ENCODE measurements at places on chromosomes 16 and 17.

DNA sequence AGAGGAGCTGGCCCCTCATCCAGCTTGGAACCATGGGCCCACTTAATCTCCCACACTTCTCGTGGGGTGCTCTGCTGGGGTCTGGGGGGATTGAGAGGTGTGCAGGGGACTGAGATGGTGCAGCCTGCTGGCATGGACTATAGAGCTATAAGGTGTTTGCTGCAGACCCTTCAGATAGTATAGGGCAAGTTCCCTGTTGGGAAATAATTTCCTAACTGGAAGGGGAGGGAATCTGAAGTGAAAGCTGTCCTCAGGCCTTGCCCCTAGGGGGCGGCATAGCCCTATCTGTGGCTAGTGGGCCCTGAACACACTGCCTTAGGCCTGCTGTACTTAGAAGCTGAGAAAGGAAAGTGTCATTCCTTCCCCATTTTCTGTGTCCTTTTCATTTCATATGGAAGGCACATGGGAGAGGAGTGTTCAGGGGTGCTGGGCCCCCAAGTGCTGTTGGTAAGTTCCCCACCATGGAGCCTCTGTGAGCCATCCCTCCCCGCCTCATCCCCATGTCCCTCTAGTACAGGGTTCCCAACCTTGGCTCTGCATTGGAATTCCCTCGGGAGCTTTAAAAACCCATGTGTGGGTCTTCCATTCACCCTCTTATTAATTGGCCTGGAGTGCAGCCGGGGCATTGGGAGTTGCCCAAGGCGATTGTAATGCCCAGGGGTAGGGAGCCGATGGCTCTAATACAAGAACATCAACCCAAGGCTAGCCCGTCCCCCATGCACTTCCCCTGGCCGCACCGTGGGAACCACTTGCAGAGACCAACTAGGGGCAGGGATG lies 19.7 kb downstream of the GOSR2 start:
- DNase-seq, result peak; percentile 76

DNA sequence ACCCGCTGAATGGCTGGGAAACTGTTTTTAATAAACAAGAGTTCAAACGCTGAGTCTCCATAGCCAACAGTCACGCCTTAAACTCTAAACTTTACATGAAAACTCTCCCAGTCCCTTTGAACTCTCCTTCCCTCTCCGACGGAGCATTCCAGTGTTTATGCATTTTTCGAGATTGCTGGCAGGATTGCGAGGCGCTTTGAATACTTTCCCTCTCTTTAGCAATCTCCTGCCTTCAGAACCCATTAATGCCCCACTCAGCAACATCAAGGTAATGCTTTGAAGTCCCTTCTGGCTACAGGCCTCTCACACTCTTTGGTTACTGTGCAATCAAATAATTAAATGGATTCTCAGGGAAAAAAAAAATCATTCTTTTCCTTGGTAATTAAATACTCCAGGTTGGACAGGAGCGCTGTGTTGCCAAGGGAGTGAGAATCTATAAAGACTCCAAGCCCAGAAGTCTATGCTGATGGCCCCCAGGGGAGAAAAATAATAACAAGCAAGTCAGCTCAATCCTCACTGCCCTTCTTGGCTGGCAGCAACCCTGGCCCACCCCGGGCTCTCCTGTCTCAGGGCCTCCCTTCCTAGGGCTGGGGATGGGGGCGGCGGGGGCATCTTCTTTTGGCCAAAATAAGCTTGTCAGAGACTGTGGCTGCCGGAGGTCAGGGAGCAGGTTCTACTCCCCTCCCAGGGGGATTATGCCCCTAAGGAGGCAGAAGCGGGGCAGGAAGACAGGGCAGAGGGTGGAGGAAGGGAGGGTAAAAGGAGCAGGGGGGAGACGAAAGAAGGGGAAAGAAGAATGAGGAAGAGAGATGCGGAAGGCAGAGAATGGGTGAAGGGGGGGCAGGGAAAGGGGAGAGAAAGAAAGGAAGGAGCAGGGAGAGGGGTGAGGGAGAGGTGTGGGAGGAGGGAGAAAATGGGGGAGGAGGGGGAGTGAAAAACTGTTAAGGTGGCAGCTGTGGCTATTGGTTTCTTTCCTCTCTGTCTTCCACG lies 45.2 kb downstream of the AXIN2 start:
- DNase-seq, result no peak

- DNase-seq, result no peak
Observed at GRCh38 chr17:38512473-38513058, 84.3 kb downstream of the ARHGAP23 start.

GRCh38 chr17:17978481-17979424 lies 6.1 kb downstream of the DRC3 start:
- DNase-seq, result no peak

DNA sequence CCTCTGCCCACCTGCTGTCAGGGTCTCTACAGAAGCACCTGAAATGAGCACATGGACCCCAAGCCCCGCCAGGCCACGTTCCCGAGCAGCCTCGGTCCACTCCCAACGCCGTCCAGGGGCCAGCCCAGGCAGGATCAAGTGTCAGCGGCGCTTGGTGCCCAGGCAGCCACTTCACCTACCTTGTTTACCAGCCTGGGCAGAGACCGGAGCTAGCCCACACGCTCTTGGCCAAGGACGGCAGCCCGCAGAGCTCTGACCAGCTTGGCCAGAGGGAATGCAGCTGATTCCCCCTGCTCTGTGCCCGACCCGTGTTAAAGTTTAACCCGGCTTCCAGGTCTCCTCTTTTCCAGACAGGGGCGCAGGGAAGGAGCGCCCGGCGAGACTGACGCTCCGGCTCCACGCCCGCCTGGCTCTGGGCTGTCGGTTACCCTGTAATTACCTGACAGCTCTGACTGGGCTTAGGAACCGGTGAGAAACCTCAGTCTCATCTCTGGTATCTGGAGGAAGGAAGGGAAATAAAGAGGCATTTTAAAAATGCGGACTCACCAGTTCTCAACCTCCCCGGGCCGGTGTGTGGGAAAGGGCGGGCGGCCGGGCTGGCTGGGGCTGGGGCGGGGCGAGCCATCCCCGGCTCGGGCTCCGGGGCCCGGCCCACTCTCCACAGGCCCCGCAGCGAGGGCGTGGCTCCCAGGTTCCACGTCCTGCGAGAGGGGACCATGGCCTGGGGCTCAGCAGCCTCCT lies 4.6 kb downstream of the KIFC3 start:
- DNase-seq, result no peak

GRCh38 chr16:80804526-80805383 lies at the start of gene CDYL2:
Gene CDYL2, minus strand, starts transcription at chr16:80804598. Its CDS starts 425 bp downstream, at chr16:80804173.
- peak; percentile 46 for DNase-seq

DNA sequence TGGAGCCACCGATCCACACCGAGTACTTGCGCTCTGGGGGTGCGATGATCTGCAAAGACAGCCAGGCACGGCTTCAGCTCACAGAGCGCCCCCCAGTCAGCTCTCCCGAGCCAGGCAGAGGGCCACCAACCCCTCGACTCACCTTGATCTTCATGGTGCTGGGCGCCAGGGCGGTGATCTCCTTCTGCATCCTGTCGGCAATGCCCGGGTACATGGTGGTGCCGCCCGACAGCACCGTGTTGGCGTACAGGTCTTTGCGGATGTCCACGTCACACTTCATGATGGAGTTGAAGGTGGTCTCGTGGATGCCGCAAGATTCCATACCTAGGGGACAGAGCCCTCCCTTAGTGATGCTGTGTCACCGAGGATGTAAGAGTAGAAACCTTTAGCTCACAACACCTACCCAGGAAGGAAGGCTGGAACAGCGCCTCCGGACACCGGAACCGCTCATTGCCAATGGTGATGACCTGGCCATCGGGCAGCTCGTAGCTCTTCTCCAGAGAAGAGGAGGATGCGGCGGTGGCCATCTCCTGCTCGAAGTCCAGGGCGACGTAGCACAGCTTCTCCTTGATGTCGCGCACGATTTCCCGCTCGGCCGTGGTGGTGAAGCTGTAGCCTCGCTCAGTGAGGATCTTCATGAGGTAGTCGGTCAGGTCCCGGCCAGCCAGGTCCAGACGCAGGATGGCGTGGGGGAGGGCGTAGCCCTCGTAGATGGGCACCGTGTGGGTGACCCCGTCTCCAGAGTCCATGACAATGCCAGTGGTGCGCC lies 1.6 kb downstream of the ACTG1 start:
- DNase-seq, result no peak

DNA sequence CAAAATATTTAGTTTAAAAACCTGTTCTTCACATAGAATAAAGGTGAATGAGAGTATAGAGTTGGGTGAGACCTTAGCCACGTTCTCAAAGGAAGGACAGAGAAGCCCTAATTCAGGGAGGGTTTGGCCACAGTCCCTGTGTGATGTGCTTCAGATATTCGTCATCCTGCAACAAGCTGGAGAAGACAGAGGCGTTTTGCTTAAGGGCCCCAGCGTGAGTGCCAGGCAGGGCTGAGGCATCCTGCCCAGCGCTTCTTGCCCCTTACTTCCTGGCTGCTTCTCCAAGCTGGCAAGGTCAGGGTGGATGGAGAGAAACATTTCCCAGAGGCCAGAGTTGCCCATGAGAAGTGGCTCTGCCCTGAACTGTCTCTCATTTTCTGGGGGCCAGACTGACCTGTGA lies 46.9 kb downstream of the AXIN2 start:
- peak; percentile 81 for DNase-seq

- DNase-seq, result no peak
Observed at GRCh38 chr17:51709694-51710633, 448.6 kb downstream of the CA10 start.

- DNase-seq, result no peak
Observed at GRCh38 chr17:69187294-69187693, 41.3 kb downstream of the ABCA10 start.

GRCh38 chr17:30021708-30022317 lies 80.4 kb downstream of the EFCAB5 start:
- DNase-seq, result peak; percentile 47

DNA sequence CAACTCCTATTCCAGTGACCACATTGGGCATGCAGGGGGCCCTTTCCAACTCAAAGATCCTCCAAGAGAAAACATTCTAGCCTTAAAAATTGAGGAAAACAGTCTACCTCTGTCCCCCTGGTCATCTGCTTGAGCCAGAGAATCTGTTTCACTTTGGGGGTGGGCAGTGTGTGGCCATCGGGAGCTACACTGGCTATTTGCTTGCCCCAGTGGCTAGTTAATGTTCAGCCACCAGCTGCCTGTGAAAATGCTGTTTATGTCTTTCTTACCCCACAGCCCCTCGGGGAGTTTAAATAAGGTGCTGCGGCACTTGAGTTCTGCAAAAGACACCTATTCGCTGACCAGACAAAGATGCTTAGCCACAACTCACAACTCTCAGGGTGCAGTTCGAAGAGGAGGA lies 43.4 kb downstream of the GNAO1 start:
- no peak for DNase-seq

GRCh38 chr17:68314916-68315535 lies 23.7 kb downstream of the ARSG start:
- no peak for DNase-seq

DNA sequence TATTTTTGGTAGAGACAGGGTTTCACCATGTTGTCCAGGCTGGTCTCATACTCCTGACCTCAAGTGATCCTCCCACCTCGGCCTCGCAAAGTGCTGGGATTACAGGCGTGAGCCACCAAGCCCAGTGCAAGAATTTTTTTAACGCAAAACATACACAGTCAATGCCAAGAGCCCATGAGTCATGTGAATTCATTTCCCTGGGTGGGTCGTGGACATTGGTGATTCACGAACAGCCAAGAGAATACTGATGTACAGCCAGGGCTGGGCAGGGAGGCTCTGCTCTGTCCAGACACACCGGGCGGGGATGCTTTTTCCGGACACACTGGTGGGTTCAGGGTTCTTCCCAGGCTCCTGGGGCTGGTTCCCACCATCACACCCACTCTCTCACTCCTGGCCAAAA lies 17.7 kb downstream of the SLC38A8 start:
- no peak for DNase-seq

DNA sequence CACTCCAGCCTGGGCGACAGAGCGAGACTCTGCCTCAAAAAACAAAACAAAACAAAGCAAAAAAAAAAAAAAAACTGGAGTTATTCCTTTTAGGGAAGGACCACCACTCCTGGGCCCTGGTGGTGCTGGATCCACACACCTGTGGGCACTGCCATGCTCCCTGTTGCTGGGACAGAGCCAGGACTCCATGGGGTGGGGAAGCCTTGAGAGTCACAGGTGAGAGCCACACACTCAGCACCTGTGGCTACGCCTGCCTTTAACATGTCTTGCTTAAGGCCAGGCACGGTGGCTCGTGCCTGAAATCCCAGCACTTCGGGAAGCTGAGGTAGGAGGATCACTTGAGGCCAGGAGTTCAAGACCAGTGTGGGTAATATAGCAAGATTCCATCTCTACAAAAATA lies 18.3 kb downstream of the PDIA2 start:
- no peak for DNase-seq

DNA sequence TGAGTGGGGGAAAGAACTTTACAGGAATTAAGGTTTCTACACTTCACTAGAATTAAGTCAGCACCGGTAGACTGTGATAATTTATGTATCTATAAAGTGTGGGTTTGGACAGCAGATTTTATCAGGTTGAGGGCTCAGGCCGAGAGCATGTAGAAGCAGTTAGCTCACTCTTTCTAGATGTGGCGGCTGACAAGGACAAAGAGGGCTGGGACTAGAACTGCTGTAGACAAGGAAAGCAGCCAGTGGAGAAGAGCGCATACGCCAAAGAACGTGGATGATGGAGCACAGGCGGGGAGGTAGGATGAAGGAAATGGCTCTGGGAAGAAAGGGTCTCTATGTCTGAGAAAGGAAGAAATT lies 504 bp upstream of the GOSR1 start:
- no peak for DNase-seq

- DNase-seq, result no peak
Observed at GRCh38 chr16:10592611-10593010, 12.2 kb upstream of the EMP2 start.

DNA sequence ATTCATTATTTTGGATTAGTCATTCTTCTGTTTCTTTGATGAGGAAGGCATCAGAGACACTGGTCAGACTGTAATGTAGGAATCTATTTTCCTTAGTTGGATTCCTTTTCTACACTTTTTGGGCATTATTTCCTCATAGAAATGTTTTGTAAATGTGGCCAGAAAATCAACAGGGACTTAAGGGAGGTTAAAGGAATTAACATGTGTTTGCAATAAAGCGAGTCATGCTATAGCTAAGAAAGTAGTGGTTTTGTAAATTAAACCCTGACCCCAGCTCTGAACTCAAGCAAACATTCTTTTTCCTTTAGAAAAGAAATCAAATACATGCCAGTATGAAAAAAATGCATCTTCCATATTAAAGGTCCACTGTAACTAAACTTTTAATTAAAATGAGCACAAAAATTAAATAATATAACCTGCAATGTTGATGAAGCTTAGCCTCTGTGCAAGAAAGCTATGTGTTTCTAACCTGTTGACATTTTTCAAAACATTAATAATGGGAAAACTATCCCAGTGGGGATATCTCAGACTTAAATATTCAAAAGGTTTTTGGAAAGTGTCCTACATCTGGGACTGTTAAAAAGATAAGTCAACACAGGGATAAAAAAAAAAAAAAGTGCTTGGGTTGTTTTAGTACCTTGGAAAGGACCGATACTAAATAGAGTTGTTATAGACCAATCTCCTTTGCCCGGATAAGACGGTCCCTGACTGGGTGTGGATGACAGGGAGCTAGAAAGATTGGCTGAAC lies 428.0 kb downstream of the CA10 start:
- no peak for DNase-seq
